ENCODE measurements at places on chromosomes 16 and 17. TPM values are rescaled to one million over a fixed set of nuclear protein-coding genes. Genes with fewer than 3 reads are reported as not detected.

AATF gene
- 54.8 TPM for total RNA-seq

ASB16 gene
- not detected for total RNA-seq

C1QL1 gene
- not detected for total RNA-seq

CHD9NB gene
- not detected for total RNA-seq

ANKFN1 gene
- not detected for total RNA-seq

MAP2K3 gene
- 114 TPM for total RNA-seq

TMC5 gene
- total RNA-seq: not detected

GRCh38 chr17:31155208-31155810 lies 60.5 kb downstream of the NF1 start:
- no peak for DNase-seq

DNA sequence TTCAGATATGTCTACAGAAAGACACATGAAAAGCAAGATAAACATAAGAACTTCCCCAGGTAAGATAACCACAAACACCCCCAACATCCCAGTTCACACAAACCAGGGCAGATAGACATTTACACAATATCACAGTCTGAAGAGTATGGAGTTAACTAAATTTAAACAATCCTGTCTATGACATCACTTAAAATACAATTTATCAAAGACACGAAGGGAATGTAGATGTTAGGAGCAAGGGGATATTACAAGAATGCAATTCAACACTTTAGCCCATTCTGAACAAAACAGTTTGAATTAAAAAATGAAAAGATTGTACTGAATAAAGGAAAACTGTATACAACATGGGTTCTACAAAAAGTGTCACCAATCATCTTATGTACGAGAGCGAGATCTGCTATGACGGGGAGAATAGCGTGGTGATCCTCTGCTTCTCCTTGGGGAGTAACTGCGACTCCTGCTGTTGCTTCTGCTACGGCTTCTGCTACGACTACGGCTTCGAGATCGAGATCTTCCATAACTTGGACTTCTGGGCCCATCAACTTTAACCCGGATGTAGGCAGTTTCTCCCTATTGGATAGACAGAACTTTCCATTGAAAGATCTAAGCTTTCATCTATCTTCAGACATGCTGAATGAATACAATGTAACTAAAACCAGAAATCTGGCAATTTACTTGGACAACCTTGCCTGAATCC lies 1.9 kb downstream of the SRSF1 start:
- DNase-seq: peak; percentile 17

GRCh38 chr17:7403727-7403976 lies 245 bp downstream of the TMEM256 start:
- no peak for DNase-seq

- DNase-seq: no peak
Measured at GRCh38 chr17:72937707-72938106, 154.8 kb downstream of the SLC39A11 start.

DNA sequence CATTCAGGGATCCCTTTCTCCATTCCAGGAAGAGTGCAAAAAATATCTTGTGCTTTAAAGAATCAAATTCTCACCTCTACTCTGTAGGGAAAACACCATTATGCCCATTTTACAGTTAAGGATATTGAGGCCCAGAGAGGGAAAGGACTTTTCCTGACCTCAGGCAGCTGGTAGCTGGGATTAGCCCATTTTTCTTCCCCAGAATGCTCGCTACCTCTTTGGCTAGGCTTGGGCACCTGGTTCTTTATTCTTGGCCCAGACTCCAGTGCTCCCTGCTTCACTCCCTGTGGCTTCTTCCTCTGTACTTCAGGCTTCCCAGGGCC lies 45.7 kb downstream of the MEOX1 start:
- no peak for DNase-seq

DNA sequence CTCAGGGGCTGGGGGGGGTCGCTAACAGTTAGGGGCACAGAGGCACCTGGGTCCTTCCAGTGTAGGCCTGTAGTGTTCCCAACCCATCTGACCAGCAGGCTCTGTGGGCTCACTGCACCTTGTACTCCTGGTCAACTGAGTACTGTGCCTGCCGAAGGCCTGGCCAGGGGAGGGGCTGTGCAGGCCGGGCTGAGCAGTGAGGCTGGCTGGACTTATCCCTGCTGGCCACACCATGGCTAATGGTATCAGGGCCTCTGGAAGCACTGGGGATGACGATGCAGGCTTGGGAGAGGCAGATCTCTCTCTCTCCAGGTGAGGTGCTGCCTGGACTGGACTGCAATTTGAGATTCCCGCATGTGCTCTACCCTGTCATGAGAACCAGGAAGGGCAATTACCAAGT lies 58.9 kb upstream of the SDK2 start:
- DNase-seq: no peak

GRCh38 chr16:70739389-70739788 lies 53.5 kb upstream of the MTSS2 start:
- DNase-seq: no peak

GRCh38 chr16:4769306-4769638 lies 2.3 kb upstream of the ZNF500 start:
- no peak for DNase-seq

DNA sequence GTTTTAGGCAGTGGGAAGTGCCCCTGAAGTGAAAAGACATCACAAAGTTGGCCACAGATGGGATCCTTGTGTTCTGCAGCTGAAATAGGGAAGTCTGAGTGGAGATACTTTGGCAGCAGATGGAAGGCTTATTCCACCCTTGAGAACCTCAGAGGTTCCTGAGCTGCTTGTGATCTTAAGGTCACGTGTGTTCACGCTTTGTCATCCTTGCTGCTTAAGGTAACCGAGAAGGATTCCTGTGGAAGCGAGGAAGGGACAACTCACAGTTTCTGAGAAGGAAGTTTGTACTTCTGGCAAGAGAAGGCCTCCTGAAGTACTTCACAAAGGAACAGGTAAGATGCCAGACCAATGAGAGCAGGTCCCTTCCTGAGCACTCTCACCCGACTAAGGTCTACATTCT lies 12.2 kb downstream of the ADAP2 start:
- DNase-seq: no peak

Measured in B cell (primary cell).